ENCODE measurements at places on chromosomes 2 and 18.
A peak's percentile ranks its signal among the peaks of the same experiment; 100 is the strongest.

DNA sequence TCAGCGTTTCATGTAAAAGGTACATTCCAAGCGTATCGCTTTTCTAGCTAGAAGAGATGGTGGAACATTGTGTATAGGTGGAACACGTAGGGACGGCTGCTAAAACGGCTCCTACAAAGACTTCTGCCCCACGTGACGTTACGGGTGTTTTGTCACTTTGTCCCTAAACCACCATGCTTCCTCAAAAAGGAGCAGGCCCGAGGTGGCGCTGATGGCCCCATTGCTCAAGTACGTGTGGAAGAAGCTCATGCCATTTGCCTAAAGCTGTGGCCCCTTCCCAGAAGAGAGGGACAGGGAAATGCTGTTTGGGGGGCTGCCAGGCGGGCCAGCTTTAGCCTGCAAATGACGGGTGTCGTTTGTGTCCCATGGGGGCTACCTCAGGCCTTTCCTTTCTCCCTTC lies 72.7 kb downstream of the TMEM247 start:
- no peak for DNase-seq

DNA sequence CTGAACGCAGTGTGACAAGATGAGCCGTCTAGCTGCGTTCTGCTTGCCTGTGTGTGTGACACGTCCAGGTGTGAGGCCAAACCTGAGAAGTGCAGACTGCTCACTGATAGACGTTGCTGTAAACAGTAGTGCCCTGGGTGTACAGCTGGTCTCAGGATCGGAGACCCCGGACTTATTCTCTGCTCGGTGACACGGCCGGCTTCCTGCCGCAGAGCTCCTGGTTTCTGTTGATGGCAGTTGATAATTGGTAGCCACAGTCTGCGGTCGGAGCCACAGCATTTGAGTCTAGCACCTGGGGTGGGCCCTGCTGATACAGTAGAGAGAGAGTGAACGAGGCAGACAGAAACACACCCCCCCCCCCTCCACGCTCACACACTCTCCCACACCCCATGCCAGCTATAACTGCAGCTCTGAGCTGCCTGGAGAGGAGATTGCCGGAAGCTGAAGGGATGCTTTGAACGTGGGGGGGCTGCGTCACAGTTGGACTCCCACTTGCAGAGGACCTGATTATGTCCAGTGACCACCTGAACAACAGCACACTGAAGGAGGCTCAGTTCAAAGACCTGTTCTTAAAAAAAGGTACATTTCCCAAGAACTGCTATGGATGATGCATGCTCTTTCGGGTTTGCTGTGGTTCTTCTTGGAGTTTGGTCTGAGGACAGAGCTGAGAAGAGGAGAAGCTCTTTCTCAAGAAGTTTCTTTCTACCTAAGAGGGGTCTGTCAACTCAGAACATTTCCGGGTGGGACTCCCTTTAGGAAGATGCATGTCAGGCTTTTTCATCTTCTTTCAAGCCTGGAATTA lies 114.0 kb downstream of the FAM210A start:
- DNase-seq: peak; percentile 88

DNA sequence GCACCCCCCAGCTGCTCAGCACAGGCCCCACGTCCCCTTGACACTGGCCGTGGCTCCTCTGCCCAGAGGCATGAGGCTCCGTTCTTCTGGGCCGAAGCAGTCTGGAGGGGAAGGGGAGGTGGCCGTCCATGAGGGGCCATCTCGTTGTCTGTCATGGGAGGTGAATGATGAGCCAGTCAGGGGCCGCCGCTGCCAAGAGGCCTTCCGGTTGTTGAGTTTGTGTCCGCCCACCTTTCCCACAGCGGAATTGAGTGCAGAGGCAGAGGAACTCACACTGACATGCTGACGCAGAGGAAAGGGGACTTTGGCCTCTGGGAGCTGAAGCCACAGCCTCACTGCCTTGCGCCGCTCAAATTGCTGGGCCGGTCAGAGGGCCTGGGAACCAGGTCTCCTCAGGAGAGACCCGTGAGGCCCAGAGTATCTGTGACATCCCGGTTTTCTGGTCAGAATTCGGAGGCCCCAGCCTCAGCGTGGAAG lies 268.4 kb downstream of the ATAD2B start:
- peak; percentile 34 for DNase-seq

DNA sequence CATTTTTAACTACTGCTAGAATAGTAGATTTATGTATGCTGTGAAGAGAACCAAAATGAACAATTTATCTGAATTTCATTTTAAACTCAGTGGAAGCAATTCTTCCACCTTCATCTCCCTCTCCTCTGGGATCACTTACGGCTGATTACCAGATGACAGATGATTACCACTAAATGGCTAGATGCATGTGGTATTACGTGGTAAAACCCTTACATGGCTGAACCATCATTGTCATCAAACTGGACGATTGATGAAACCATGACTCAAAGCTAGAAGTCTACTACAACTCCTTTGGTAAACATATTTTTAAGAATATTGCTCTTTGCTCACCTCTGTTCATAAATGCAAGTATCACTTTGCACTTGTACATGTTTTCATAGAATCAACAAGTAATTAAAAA lies 48.5 kb upstream of the DOCK10 start:
- DNase-seq: no peak

GRCh38 chr18:3498698-3499471 lies 48.9 kb downstream of the TGIF1 start:
- peak; percentile 23 for DNase-seq

All from activated naive CD4-positive, alpha-beta T cell treated with anti-CD3 and anti-CD28 coated beads, Interleukin-2, amount 10 ng/mL, durations not matched to agents 7 days and 5 days (primary cell).